ENCODE measurements at places on chromosomes 1 and 21.

DNA sequence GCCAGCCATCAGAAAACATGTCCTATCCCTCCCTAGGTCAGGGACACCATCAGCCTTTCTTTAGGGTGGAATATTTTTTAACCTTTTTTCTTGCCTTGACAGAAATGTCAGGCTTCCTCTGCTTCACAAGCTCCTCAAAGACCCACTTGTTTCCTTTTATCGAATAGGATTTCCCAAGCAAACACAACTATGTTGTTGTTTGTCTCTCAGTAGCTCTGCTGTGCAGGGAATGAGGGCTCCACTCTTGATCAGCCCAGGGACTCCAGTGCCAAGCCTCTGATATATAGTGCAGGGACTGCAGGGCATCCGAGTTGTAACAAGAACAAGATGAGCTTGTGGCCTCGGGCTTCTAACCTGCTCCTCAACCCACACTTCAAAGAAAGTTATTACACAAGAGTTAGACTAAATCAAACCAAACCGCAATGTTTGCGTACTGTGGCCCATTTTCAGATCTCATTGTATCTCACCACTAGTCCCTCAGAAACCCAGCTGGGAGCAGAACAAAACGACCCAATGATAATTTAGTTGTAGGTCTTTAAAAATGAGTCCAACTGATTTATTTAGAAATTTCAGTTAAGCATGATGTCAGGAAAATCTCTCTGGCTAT is 108.1 kb downstream of the ATG4C start:
- no peak for DNase-seq

GRCh38 chr21:31339721-31340120 is 4.3 kb downstream of the TIAM1 start:
- no peak for DNase-seq

GRCh38 chr1:15900662-15901279 is 53.3 kb downstream of the SPEN start:
- no peak for DNase-seq

DNA sequence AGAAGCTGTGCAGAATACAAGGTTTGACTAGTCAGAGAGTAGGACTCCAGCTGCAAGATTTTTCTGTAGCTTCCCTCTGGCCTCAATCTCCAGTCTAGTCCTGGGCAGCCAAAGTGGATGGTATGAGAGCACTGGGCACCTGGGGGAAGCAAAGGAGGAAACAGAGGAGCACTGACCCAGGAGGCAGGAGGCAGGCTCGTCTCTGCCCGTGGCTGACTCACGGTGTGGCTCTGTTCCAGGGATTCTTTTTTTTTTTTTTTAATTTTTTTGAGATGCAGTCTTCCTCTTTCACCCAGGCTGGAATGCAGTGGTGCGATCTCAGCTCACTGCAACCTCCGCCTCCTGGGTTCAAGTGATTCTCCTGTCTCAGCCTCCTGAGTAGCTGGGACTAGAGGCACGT is 4.1 kb upstream of the NPPB start:
- no peak for DNase-seq

GRCh38 chr1:53693339-53693738 is 45.6 kb downstream of the GLIS1 start:
- no peak for DNase-seq
